ENCODE measurements at places on chromosomes 2 and 18.

DNA sequence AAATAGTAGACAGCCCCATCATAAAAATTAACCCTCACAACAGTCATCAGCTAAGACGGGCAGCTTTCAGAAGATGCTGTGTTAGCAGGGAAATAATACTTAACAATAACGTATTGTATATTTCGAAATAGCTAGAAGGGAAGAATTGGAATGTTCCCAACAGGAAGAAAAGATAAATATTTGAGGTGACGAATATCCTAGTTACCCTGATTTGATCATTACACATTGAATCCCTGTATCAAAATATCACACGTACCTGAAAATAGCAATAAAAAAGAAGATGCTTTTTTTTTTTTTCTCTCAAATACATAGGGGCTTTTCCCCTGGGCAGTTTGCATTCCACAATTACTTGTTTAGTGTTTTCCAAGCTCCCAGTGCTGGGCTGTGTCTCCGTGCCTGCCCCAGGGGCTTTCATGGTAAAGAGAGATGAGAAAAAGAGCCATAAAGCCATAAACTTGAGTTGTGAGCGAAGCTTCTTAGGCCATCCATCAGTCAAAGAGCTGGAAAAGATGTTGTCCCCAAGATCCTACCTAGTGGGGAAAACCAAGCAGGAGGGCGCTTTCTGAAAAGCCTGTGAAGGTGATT lies 183.0 kb upstream of the REV1 start:
- no peak for DNase-seq

DNA sequence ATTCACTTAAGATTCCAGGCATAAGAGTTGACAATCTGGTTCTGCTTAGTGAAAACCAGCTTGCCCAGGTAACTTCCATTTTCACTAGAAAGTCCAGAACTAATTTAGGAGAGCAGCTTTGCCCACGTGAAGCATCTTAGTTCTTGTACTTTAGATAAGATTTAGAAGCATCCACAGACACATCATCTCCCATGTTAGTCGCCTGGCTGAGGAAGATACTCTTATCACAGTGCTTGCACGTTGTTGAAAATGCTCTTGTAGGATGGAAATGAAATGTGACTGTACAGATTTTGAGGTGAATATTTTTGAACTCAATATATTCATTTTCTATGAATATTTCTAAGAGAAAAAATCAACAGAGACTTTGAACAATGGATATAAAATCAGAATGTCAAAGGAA lies 159.7 kb downstream of the SOCS6 start:
- no peak for DNase-seq

DNA sequence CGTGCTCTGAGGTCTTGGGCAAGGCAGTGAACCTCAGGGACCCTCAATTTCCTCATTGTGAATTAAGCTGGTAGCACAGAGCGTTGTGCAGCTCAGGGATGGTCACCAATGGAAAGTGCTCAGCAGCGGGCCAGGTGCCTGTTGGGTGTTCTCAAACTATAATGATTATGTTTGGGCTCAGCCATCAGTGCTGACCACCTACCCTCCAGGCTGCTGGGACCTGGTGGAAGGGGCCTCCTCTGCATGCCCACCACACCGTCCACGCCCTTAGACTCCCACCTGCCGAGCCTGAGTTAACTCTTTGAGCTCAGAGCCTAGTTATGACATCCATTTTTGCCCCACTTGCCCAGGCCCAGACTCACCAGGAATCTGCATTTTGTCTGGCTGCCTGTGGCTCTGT lies 35.0 kb downstream of the GLI2 start:
- no peak for DNase-seq

DNA sequence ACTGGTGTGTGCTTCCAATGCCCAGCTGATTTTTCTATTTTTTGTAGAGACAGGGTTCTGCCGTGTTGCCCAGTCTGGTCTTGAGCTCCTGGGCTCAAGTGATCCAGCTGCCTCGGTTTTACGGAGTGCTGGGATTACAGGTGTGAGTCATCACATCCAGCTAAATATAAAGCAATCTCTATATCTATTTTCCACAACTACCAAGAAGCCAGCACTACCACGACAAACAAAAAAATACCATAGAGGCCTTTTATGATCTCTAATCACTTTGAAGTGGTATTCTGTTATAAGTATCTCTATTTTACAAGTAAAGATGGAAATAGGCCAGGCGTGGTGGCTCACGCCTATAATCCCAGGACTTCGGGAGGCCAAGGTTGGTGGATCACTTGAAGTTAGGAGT lies 34.7 kb downstream of the C2orf74 start:
- DNase-seq = no peak

- no peak for DNase-seq
Measured at GRCh38 chr2:233092432-233093165, 32.5 kb downstream of the INPP5D start.

- no peak for DNase-seq
Measured at GRCh38 chr18:58534535-58535301, 94.2 kb downstream of the ALPK2 start.

GRCh38 chr18:60543646-60544045 lies 171.1 kb upstream of the MC4R start:
- DNase-seq = peak; percentile 11

DNA sequence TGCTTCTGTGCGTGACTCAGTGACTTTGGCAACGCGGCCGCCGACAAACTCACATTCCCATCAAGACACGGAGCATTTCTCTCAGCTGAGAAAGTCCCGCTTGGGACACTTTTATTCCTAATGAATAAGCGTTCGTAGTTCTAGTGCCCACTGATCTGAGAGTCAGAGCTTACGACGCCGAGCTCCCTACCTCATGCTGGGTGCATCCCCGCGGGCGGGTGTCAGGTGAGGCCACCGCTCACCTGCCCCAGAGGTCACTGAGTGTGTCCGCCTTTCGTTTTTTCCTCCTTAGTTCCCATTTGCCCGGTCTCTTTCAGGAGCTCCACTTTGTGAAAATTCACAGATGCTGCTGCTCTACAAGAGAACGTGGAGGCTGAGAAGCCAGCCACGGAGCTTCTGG lies 43.6 kb upstream of the TMEM18 start:
- no peak for DNase-seq
